Fibroblast of the aortic adventitia (primary cell): ENCODE measurements at places on chromosomes 1 and 21. TPM values are rescaled to one million over a fixed set of nuclear protein-coding genes. Genes with fewer than 3 reads are reported as not detected.

- no peak for DNase-seq
Observed at GRCh38 chr1:7280347-7280960, 490.6 kb upstream of the VAMP3 start.

Gene ESRRG
- total RNA-seq = 0.18 TPM in 1 of 2 replicates, not detected in the other

GRCh38 chr21:28378026-28378425, 614.7 kb downstream of the LTN1 start:
- DNase-seq = no peak

- DNase-seq = no peak
Observed at GRCh38 chr1:212957546-212957945, 7.2 kb downstream of the VASH2 start.

Gene AGBL4
- total RNA-seq = not detected in 2 replicates

Gene MATN1
- total RNA-seq = 0.18 and 0.25 TPM in 2 replicates

DNA sequence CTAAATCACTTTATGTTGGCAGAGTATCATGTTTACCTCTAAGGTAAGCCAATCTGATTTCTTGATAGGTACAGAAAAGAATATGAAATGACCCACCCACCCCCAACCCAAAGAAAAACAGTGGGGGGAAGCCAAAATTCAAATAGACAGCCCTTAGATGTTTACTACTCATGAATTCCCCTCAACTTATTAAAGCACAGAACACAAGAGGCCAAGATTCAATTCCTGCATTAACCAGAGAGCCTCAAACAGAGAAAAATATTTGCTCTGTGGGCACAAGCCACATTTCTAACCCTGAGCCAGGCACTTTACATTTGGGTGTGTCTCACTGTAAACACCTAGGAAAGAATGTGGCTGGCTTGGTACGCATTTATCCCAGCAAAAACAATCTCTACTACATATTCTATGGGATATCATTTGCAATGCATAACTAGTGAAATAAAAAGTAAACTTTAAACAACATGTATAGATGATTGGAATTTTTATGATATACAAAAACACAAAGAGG, 84.3 kb downstream of the PTPN14 start:
- DNase-seq = no peak

Gene MX2
- total RNA-seq = 3.8 and 4.2 TPM in 2 replicates

GRCh38 chr1:7808253-7808844, 24.3 kb downstream of the PER3 start:
- peak; percentile 60 for DNase-seq

- peak; percentile 49 for DNase-seq
Observed at GRCh38 chr1:145960468-145961108, 2.8 kb upstream of the LIX1L start.

DNA sequence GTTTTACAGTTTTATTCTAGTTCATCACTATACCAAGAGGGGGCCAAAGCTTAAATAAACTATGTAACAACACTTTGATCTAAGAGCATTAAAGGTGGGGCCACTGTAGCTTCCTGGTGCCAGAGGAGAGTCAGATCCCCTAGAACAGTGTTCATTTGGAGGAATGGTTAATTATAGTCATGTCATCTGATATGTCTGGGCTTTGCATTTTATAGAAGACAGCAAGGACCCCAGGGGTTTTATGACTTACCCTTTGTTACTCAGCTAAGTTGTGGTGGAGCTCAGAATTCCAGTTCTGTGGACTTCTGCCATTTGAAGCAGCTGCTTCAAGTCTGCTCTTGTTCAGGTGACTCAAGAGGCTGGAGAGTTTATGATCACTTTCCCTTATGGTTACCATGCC, 16.7 kb downstream of the KDM4A start:
- no peak for DNase-seq

Gene CYP4X1
- total RNA-seq = 2.1 and 3.3 TPM in 2 replicates

GRCh38 chr1:223670458-223671159, 5.1 kb upstream of the CAPN8 start:
- DNase-seq = peak; percentile 31

Gene ARHGAP29
- total RNA-seq = 32.5 and 77.2 TPM in 2 replicates

Gene OVAAL
- total RNA-seq = not detected in 2 replicates

DNA sequence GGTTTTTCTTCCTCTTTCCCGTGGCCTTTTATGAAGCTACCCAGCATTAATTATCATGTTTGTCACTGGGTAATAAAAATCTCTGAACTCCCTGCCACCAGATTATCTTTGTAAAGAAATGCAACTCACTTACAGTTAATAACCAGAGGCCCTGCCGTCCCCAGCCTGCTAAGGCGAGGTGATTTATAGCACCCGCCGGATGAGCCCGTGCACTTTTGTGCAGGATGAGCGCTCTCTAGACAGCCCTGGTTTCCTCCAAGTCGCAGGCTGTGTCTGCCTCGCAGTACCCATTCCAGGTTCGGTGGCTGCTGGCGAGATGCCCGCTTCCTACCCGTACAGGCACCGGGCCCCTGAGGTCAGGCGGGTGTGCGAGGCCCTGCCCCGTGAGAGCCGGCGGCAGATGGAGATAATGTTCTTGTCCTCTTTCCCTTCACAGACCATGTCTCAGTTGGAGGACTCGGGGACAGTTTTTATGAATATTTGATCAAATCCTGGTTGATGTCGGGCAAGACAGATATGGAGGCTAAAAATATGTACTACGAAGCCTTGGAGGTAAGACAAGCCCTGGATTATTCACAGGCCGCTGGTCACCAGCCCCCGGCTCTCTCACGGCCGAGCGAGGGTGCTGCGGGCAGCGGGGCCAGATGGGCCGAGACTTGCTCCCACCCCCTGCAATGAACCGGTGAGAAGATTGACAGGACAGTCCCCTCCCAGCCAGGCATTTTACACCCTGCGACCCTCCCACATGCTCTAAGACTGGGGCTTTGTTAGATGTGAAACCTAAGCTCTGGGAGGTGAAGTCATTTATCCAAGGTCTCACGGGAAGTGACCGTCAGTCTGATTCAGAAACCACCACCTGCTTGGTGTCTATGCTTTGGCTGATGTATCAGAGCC, 28.5 kb upstream of the SELENON start:
- DNase-seq = no peak

Gene FMO2
- total RNA-seq = 0.45 and 7.4 TPM in 2 replicates

- peak; percentile 66 for DNase-seq
Observed at GRCh38 chr1:30887485-30888315, 20.9 kb downstream of the SDC3 start.

Gene CTH
- 2.4 and 7.6 TPM in 2 replicates for total RNA-seq

GRCh38 chr1:94922761-94923331, 4.1 kb downstream of the CNN3 start:
- DNase-seq = peak; percentile 88

Gene KIF26B
- 4.6 and 20.9 TPM in 2 replicates for total RNA-seq

GRCh38 chr1:71054281-71054731, 6.7 kb upstream of the PTGER3 start:
- no peak for DNase-seq

Gene LHX4
- total RNA-seq = under 0.01 and 0.16 TPM in 2 replicates

GRCh38 chr1:245246433-245246832, 91.6 kb downstream of the KIF26B start:
- DNase-seq = no peak

DNA sequence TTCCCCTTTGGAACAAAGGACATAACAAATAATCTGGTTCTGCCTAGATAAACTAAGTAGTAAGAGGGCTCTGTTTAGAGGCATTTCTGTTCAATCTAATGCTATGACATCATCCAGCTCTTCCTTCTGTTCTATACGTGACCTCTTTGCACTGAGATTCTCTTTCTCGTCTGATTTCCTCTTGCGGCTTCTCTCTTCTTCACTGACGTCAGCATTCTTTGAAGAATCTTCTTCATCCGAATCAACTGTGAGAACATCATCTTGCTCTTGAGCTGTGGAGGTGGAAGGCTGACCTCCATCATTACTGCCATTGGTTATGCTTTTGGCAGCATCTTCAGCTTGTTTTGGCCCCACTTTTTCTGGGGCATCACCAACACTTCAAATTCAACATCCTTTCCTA, 130.4 kb downstream of the HS2ST1 start:
- DNase-seq = no peak

DNA sequence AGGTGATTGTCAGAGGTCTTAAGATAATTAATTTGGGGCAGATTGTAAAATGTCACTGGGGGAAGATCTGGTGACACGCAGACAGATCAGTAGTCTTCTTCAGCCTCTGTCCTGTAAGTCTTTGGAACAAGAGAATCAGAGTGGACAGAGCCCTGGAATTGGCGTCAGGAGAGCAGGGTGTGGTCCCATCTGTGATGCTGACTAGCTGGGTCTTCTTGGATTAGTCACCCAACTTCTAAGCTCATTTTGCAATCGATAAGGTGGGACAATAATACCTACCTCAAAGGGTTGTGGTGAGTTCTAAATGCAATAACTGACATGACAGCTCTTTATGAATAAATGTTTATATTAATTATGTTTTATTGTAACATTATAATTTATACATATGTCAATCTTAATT, 4.8 kb downstream of the FASLG start:
- peak; percentile 35 for DNase-seq

DNA sequence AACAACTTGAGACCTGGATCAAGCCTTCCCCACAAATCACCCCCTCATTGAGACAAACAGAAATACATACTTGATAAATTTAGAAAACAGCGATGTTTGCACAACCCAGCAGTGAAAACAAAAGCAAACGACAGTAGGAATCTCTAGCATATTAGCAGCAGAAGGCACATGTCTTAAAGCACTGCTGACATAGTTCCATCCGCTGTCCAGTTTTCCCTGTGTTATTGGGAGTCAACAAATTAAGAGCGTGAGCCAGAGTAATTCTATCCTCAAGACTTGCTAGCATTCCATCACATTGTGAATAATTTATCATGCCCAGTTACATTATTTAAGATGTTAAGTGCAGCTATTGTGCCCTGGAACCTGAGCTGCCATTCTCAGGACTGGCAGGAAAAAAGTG, 55.3 kb downstream of the IGSF5 start:
- no peak for DNase-seq

- DNase-seq = no peak
Observed at GRCh38 chr21:32603131-32603530, 9.0 kb downstream of the CFAP298 start.

Gene LRRC3
- 0.16 and 0.45 TPM in 2 replicates for total RNA-seq

Gene ENAH
- 131 and 148 TPM in 2 replicates for total RNA-seq

Gene DMRTA2
- total RNA-seq = 0.18 TPM in 1 of 2 replicates, not detected in the other
